AG09309 (cell line): ENCODE measurements at places on chromosomes 3 and 15.

DNA sequence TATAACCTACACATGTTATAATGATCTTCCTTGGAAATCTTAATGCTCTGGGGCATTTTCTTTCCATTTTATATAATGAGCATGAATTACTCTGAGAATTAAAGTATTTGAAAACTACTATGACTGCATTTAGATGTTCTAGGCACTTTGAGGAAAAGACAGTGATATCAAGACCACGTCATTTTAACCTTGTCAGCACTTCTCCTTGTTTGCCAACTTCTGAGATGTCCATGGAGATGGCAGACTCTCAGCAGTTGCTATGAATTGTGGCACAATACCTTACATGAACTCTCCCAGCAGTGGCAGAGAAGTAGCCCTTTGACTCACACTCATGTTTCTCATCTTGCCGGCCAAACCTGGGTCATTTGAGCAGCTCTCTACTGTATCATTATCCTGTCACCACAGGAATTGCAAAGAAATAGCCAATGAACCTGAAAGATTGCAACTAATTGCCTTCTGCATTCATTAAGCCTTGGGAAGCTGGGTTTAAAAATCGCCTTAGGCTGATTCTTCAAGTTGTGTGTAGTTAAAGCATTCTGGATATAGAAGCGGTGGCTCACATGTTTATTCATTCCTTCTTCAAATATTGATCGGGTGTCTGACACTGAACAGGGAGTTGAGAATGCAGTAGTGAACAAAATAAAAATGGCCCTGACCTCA lies 272.2 kb upstream of the CFAP20DC start:
- no peak for DNase-seq

GRCh38 chr3:108036984-108037741 lies 53.7 kb downstream of the CD47 start:
- peak; percentile 16 for DNase-seq

- no peak for DNase-seq
Observed at GRCh38 chr15:33517944-33518343, 207.2 kb downstream of the RYR3 start.

GRCh38 chr3:146152834-146153233 lies 8.2 kb downstream of the PLOD2 start:
- DNase-seq, result no peak

GRCh38 chr15:49644364-49644794 lies 23.5 kb downstream of the DTWD1 start:
- no peak for DNase-seq

GRCh38 chr3:109275702-109276293 lies 40.5 kb downstream of the DPPA2 start:
- DNase-seq, result peak; percentile 1

DNA sequence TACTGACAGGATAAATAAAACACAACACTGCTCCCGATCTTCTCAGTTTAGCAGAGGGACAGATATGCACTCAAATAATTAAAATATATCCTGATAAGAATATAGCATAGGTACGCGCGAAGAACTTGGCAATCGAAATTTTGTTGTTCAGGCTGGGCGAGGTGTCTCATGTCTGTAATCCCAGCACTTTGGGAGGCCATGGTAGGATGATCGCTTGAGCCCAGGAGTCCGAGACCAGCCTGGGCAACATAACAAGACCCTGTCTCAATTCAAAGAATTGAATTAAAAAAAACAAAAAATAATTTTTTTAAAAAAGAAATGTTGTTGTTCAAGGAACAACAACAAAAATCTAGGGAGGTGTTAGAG lies 7.6 kb downstream of the B2M start:
- no peak for DNase-seq

- no peak for DNase-seq
Observed at GRCh38 chr3:160956785-160957184, 148.4 kb downstream of the B3GALNT1 start.

- DNase-seq, result no peak
Observed at GRCh38 chr3:105385179-105385578, 18.5 kb downstream of the ALCAM start.

DNA sequence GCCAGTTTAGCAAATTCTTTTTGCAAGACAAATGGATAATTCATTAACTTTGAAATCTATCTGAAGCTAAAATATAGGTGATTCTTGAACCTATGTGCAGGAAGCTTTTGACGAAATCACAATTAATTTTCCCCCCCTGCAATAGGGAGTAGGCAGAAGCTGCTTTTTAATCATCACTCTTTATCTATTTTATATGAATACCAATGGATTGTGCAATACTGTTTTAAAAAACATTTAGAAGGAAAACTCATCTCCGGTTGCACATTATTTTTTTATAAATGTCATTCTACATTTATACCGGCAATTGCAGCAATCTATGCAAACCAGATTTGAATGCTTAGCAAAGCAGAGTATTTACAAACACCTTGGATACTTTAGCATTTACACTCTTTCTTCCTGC lies 121.1 kb upstream of the TMCO5A start:
- no peak for DNase-seq

- no peak for DNase-seq
Observed at GRCh38 chr3:53464424-53464823, 30.0 kb upstream of the CACNA1D start.

GRCh38 chr3:35183927-35184675 lies 455.2 kb upstream of the ARPP21 start:
- DNase-seq, result no peak

DNA sequence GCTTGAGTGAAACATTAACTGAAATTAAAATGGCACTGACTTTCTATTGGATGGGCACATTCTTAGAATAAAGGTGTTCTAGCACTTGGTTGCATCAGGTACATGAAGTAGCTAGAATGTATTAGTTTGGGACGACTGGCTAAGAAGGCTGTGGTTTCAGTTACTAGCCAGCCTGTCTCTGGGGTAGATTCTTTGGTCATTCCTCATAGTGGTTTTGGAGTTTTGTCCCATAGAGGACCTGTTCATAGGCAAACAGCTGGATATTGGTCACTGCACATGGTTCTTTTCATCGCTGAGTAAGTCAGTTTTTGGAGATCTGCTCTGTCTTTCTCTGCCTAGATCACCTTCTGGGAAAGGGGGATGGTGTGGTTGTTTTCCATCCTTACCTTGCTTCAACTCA lies 55.3 kb downstream of the ADAMTSL3 start:
- no peak for DNase-seq

DNA sequence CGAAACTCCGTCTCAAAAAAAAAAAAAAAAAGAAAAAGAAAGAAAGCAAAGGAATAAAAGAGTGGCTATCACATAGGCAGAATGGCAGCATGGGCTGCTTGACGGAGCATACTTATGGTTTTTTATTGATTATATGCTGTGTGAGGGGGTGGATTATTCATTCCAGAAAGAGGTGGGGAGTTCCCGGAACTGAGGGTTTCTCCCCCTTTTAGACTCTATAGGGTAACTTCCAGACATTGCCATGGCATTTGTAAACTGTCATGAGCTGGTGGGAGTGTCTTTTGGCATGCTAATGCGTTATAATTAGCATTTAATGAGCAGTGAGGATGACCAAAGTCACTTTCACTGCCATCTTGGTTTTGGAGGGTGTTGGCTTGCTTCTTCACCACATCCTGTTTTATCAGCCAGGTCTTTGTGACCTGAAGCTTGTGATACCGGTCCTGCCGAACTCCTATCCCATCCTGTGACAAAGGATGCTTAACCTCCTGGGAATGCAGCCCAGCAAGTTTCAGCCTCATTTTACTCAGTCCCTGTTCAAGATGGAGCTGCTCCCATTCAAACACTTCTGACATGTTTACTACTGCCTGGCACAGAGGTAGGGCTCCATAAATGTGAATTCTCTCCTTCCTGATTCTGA lies 15.8 kb upstream of the ABHD17C start:
- no peak for DNase-seq

- no peak for DNase-seq
Observed at GRCh38 chr3:21751886-21752285, 876 bp upstream of the ZNF385D start.

- peak; percentile 53 for DNase-seq
Observed at GRCh38 chr15:99682455-99682854, 50.8 kb downstream of the LYSMD4 start.

DNA sequence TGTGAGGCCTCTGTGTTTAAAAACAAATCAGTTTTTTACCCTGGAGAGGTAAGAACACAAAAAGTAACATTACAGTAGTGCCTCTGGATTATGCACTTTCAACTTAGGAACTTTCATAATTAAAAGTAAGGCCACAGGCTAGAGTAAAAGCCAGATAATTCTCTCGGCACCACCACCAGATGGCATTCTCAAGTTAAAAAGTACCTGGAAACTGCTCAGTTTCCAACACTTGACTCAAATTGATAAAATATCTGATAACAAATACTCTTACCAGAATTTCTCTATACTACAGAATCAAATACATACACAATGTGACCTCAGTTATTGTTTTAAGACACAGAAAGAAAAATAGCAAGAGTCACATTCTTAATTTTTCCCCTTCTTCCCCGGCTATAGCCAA lies 19.9 kb downstream of the SPICE1 start:
- no peak for DNase-seq

DNA sequence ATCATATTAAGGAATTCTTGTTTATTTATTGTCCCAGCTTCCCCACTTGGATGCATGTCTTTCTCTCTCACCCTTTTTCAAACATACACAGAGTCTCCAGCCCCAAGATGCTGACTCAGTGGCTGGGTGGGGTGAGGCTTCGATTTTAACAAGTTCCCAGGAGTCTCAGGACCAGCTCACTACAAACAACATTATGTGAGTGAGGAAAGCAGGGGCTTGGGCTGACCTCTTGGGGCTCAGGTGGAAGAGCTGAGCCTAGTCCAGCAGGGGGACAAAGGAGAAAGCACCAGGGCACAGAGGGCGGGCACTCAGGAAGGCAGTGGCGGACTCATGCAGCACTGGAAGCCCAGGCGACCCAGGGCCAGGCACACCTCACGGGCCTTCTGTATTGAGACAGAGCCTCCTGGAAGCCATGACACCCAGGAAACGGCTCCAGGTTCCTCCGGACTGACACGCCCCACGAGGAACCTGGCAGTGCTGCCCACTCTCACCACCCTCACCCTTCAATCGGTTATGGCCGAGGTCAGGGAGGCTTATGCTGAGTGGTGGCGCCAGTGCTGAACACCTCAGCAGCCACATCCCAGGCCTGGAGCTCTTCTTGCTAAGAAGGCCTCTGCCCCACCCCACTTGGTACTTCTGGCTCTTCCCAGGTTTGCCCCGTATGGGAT lies 97.4 kb downstream of the LRIG1 start:
- DNase-seq, result no peak

- no peak for DNase-seq
Observed at GRCh38 chr15:87626860-87627259, 629.7 kb downstream of the NTRK3 start.

- no peak for DNase-seq
Observed at GRCh38 chr3:129604767-129605166, 1.7 kb downstream of the PLXND1 start.

DNA sequence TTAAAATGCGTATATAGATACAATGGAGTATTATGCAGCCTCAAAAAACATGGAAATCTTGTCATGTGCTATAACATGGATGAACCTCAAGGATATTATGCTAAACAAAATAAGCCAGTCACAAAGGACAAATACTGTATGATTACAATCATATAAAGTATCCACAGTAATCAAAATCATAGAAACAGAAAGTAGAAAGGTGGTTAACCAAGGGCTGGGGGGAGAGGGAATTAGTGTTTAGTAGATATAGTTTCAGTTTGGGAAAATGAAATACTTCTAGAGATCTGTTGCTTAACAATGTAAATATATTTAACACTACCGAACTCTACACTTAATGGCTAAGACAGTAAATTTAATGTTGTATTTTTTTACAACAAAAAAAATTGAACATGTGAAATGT lies 9.0 kb downstream of the TOP2B start:
- no peak for DNase-seq

DNA sequence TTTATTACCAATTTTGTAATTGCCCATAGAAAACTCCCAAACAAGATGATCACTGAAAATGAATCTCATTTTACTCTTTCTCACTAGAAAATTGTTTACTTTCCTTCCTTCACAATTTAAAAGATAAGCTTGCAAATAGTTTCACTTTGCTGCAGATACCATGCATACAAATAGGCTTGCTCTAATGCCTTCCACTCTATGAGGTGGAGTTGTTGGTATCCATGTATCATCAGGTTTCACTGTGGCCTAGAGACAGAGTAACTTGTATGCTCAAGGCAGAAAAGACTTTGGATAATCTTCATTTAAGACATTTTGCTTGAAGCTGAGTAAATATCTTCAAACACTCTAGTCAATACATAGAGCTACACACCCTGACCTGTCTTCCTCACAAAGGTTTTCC lies 60.8 kb downstream of the RYK start:
- DNase-seq, result no peak

GRCh38 chr15:45715528-45715927 lies 80.7 kb downstream of the SQOR start:
- no peak for DNase-seq

DNA sequence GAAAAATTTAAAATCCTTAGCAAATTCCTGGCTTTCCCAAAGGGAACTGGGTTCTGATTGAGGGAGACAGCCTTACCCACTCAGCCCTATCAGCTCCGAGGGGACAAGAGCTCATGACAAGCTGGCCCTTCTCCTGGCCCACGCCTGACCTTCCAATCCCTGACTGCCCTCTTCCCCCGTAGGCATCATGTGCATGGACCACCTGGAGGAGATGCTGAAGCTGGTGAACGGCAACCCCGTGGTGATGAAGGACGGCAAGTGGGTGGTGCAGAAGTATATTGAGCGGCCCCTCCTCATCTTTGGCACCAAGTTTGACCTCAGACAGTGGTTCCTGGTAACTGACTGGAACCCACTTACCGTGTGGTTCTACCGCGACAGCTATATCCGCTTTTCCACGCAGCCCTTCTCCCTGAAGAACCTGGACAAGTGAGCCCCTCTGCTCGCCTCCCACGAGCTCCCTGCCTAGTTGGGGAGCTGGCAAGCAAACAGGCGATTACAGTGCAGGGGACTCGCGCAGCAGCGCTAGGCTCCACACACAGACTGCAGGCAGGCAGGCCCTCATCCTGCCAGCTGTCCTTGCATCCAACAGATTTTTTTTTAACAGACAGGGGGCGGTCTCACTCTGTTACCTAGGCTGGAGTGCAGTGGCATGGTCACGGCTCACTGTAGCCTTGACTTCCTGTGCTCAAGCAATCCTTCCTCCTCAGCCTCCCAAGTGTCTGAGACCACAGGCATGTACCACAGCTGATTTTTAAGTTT lies 16.8 kb downstream of the RPUSD3 start:
- DNase-seq, result no peak

DNA sequence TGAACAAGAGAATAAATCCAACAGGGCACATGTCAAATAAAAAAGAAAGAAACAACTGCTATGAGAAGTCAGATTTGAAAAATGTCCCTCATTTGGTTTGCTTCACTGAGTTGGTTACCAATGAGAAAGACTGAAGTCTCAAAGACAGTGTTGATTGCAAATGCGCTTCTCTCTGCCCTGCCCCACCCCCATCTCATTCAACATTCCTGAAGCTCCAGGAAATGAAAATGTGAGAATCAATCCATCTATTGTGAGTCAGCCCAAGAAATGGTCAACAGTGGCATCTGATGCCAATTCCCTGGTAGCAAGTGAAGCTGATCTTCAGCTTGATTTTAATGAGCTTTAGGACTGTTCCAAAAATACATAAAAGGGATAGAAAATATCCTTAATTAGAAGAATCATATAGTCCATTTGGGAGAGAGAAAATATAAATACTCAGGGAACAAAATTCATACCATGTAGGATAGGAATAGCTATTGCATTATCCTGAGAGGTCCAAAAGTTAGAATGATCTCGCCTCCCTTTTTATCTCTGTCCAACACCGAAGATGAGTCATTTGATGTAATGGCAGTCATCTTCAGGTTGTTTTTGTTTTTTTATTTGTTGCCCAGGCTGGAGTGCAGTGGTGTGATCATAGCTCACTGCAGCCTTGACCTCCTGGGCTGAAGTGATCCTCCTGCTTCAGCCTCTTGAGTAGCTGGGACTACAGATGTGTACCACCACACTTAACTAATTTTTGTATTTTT lies 200.3 kb upstream of the UMPS start:
- DNase-seq, result no peak

GRCh38 chr15:66701422-66702034 lies 508 bp upstream of the SMAD6 start:
- no peak for DNase-seq
